NCI-H187 (cell line): ENCODE measurements at places on chromosomes 13 and 19.

DNA sequence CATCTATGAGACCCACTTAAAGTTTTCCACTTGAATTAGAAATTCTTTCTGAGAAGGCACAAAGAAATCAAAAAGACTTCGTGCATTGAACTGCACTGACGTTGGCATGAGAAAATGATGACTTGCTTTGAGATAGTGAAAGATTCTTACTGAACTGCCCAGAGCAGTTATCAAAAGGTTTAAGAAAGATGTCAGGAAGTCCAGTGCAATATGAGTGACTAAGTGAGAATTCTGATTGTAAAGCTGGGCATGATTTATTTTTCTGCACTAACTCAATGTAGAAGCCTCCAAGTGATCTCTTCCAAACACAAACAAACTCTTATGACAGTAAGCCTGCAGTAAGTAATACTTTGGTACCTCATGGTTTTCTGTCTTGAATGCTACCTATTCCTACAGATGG lies 52.1 kb downstream of the SERTM1 start:
- DNase-seq, result no peak

DNA sequence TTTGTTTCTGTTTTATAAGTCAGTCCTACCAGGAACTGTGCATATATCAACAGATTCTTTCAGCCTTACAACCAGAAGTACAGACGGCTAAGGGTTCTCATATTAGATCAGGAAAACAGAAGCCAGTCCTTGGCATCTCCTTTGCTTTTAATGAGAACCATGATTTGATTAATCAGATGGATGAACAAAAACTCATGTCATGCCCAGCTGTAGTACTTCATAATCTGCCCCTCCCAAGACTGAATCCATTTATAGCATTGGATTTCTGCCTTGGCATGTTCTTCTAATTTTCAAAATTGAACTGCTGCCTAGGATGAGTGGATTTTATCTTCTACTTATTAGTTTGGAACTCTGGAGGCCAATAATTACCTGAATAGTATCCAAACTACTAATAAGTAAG lies 617.2 kb downstream of the SLITRK5 start:
- DNase-seq, result no peak

GRCh38 chr13:83881917-83882605 lies at the start of gene SLITRK1:
Gene SLITRK1, minus strand, starts transcription at chr13:83882474. Its CDS starts 967 bp downstream, at chr13:83881507.
- no peak for DNase-seq

GRCh38 chr19:51002542-51003311 lies 1.3 kb upstream of the KLK8 start:
- DNase-seq, result no peak

DNA sequence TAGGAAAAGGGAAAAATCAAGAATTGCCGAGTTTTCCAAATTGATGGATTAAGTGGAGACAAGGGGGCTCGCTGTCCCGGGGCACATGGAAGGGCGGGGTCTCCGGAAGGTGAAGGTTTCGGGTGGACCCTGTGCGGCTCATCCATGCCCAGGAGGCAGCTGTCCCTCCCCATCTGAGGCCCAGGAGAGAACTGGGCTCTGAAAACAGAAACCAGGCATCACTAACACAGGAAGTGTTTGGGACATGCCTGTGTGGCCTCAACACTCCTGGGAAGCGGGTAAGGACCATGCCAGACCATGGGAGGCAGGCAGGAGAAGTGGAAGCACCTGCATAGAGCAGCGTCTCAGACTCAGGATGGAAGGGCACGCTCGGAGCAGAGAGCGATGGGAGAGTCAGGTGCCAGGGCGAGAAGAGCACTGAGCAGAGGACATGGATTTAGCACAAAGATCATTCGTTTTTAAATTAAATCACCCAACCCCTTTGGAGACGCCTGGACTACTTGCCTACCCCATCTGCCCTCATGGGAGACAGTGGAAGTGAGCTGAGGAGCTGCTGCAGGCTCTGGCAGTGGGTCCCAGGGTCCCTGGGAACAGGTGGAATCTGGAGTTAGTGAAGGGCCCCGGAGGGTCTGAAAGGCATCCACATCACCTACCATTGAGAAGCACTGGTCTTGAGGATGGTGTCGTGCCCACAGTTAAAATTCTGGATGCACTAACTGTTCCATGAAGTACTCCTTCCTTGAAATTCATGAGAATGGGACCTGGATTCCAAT lies 183.2 kb upstream of the SOX1 start:
- no peak for DNase-seq

GRCh38 chr13:29539856-29540255 lies 55.6 kb downstream of the SLC7A1 start:
- no peak for DNase-seq

DNA sequence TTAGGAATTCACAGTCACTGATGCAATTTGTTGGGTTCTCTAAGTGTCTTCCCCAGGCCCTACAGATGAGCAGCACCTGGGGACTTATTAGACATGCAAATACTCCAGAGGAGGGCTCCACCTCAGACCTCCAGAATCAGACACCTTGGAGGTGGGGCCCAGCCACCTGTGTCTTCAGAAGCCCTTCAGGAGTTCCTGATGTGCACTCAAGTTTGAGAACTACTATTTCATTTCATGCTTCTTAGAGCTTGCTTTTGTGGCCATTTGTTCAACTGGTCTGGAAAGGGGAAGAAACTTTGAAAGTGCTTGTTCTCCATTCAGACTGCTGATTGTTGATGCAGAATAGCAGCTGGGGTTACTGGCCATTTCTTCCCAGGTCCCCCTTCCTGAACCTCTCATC lies 472.0 kb downstream of the COG6 start:
- no peak for DNase-seq
